Activated T-cell treated with anti-CD3 and anti-CD28 coated beads, Interleukin-2, amount 50 U/mL, for 24 hours (primary cell): ENCODE measurements at places on chromosomes 3 and 15.
A peak's percentile ranks its signal among the peaks of the same experiment; 100 is the strongest.

DNA sequence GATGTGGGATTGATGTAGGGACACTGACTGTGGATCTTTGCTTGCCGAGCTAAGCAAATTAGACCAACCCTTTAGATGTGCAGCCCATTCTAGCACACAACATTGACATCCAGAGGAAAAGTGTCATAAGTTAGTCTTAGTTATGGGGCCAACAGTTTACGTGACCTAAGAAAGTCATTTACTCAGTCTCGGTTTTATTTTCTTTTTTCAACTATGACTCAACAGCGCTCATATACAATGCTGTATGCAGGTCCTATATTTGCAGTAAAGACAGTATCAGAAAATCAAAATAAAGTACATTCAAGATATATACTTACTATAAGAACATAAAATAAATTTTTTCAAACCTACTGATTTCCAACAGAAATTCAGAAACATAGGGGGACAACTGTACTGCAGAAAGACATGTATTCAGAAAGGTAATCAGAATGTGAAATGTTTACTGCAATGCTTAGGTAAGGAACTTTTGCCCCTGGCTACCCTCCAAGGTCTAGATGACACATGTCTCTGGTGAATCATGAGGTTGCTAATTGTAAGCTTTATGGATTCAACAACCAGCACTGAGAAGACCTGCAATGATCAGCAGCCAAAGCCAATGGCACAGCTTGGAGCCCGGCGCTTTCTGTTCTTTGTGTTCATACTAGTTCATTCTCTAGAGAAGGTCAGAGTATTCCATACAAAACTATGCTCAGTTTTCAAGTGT lies 317.5 kb upstream of the CNTN6 start:
- no peak for DNase-seq

DNA sequence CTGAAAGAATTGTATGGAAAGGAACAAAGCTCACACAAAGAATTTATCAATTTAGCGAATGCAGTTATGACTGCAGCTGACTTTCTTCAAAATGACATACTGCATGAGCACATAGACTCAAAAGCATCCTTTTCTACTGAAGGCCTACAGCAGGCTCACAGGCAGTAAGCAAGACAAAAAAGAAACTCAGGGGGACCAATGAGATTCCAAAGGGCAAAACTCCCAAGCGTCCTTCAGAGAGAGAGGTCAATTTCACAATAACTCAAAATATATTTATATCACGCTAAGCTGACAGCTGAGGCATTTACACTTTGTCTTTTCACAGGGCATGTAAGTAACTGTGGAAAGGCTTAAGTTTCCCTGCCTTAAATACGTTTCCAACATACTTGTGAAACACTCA lies 427.9 kb upstream of the RASGRP1 start:
- no peak for DNase-seq

DNA sequence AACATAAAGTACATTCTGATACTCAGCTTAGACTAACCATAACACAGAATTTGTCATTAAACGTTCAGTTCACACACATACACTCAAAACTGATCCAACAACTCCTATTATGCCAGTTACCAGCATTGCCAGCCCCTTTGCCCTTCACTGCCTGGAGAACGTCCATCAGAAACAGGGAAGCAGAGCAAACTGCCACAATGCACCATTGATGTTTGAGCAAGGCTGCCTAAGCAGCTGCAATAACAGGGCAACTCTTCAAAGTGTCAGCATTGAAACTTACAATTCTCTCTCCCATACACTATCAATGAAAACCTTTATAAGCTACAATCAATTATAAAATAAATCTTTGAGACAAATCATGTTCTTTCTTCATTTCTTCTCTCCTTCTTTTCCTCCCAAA lies 85.1 kb downstream of the ZBTB20 start:
- DNase-seq: no peak

DNA sequence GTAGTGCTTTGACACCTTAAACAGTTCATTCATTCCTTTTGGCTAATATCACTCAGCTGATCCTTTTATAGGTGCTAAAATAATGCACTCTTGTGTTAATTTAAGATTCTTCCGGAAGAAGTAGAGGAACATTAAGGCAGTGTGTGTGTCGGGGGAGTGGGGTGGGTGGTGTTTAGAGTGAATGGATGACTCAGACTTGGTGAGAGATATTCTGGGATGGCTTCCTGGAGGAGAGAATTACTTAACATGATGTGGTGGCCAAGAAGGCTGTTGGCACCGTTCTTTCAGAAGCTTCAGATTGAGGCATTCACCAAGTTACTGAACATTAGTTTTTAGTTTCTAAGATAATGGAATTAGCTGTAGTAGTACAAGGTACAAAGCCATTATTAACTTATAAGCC lies 125.6 kb upstream of the ROPN1 start:
- no peak for DNase-seq

GRCh38 chr3:182139627-182140357 lies 428.1 kb downstream of the SOX2 start:
- DNase-seq: no peak

DNA sequence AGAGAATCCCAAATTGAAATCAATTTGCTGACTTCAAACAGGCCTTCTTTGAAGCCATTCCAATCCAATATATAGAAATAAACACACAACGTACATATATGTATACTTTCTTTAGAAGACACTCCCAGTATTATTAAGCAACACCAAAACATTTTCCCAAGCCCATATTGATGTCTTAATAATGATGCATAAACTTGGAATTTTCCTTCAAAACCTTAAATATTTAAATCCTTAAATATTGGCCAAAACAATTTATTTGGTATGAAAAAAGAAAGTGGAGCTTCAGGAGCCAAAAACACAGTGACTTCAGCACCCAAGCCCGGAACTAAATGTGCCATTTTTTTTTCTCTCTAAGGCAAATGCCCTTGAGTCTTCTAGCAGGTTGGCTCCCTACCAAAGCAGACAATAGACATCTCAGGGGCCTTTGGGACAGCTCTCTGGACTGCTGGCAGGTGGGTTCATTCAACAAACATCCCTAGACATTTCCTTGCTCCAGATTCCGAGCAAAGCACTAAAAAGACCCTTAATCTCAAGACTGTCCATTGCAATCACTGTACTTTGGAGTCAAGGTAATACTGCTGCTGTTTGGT lies 384.7 kb downstream of the NTRK3 start:
- DNase-seq: no peak

DNA sequence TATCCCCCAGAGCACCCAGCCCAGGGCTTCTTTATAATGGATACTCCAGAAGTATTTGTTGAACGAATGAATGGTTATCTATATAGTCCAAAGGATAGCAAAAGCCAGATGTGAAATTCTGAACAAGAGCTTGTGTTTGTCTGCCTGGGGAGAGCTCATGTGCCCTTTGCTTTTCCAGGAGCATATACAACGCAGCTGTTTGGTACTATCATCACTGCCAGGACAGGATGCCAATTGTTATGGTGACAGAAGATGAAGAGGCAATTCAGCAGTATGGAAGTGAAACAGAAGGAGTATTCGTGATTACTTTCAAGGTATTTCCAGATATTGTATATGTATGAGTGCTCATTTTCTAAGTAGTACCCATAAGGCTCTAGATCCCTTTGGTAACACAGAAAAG lies 15.2 kb downstream of the DIS3L start:
- DNase-seq: no peak

- DNase-seq: no peak
Observed at GRCh38 chr3:112811131-112811884, 35.4 kb downstream of the CD200R1L start.

DNA sequence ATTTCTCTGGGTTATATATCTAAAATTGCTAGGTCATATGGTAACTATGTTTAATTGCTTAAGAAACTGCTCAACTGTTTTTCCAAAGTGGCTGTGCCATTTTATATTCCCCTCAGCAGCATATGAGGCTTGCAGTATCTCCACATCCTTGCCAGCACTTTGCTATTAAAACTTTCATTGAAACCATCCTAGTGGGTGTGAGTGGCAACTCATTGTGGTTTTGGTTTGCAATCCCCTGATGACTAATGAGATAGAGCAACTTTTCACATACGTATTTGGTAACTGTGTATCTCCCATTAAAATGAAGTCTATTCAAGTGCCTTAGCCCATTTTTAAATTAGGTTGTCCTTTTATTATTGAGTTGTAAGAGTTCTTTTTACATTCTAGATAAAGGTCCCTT lies 17.3 kb downstream of the KPNA1 start:
- no peak for DNase-seq

DNA sequence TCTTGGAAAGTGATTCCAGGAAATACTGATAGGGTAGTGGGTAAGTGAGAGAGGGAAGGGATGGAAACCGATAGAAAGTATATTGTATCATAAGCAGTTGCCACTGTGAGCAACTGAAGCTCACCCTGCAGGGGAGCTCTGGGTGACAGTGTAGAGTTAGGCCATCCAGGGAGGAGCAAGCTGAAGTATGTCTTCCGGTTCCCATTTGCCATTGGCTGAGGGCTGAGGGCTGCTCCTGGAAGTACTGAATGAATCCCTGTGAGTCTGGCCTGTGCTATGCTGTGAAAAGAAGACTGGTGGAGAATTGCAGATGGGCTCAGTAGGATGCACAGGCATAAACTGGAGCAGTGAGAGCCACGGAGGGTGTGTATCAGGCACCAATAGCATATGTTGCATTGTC lies 348.3 kb downstream of the MFSD1 start:
- DNase-seq: no peak

DNA sequence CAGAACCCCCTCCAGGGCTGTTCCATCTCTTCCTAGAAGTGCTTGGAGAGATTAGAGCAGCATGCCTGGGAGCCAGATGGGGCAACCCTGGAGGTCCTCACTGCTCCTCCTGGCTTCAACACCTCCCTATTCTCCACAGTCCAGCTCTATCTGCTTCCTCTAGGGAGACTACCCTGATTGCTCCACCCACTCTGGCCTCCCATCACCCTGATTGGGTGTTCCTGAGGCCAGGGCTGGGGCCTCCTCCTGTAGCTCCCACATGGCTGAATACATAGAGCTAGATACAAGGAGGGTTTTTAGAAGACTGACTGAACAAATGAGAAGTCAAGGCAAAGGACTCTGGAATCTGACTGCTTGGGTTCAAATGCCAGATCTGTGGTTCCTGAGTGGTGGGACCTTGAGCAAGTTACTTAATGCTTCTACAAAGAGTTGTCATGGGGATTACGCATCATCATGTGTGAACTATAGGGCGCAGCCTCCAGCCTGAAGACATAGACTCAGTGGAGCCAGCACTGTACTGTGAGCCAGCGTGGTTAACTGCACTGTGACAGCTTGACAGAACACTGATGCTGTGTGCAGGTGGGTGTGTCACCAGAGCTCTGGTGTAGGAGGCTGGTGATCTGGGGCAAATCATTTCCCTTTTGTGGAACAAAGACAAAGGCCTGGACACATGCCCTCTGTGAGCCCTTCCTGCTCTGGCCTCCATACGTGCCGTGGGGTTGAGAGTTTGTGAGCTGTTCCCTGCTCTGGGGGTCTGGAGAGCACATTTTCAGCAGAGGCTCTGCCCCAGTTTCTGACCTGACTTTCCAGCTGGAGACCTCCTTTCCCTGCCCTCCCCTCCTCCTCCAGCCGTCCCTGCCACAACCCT lies 74.8 kb downstream of the SCN5A start:
- DNase-seq: peak; percentile 19

DNA sequence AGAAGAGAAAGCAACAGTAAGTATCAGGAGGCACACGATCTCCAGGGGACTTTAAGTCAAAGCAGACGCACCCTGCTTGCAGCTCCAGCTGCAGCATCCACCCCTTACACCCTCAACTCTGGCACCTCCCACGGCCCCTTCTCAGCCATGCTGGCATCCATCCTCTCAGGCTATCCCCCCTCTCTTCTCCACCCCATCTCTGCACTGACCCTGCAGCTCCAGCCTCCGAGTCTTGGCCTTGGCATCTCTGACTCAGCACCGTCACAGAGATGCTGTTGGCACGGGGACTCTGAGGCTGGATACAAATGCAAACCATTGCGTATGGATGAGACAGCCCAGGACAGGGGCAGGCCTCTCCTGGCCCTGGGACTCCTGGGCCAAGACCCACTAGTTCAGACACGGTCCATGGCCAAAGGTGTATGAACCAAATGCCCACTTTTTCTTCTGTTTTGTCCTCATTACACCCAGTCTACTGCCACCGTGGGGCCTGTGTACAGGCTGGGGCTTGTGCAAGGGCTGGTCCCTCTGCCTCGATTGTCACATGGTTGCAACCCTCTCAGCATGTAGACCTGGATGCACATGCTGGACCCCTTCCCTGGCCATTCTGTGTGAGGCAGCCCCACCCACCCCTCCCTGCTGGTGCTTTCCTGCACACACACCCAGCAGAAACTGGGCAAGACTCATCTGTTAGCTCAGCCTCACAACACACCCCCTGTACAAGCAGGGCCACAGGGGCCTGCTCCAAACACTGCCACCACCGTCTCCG lies 18.7 kb upstream of the ZXDC start:
- no peak for DNase-seq
